ENCODE measurements at places on chromosomes 12 and 14.

DNA sequence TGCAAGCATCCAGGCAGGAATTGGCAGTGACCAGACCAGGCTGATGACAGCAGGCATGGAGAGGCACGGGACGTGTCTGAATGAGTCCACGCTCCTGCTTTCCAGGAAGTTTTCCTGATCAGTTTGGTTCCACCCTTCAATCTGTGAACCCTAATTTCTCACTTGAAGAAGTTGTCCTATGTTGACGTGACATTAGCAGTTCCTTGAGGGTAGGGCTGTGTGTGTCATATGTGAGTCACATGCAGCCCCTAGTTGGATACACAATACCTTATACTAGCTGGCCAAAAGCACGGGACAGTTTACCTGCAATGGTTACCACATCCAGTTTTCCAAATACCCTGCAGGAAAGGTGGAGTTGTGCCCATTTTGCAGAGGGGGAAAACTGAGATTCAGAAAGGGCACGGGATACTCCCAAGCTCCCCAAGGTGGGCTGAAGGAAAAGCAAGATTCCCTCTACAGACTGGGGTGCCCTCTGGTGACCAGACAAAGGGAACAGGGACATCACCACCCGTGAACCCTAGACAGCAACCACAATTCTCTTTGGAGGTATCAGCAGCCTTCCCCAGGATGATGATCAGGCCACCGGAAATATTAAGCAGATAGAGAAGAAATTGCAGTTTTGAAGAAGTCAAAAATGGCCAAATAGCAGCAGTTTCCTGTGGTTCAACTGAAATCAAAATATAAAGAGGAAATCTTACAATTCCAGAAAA, 194.5 kb downstream of the PHETA1 start:
- no peak for DNase-seq

DNA sequence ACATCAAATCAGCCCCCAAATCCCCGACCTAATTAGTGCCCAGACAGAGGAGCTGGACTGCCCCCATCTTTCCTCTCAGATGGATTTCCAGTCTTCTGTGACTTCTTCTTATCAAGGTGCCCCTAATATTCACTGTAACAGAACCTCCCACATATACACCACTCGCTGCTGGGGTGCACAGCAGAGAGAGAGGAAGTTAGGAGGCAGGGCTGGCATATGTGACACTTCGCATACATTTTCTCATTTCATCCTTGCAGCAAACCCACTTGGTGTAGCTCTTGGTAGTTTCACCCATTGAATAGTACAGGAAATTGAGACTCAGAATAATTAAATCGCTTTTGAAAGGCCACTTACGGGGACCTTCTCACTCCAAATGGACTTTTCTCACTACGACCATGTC, 56.5 kb upstream of the CCND2 start:
- DNase-seq: no peak

GRCh38 chr14:94971750-94972149, 185.6 kb downstream of the DICER1 start:
- no peak for DNase-seq

DNA sequence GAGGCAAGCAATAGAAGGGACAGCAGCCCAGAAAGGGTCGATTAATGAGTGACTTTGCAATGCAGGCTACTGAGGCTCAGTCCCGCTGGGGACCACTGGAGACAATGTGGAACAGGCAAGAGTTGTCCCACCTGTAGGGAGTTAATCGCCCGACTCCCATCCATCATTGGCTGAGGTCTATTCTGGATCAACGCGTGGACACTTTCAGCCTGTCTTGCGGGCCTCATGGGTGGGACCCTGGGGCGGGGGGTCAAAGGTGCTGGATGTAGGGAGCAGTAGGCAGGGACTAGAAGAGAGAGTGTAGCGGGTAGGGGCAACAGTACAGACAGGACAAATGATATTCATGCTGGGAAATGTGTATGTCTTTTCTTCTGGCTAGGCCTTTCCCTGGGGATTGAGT, 6.1 kb downstream of the IFI27L2 start:
- no peak for DNase-seq

DNA sequence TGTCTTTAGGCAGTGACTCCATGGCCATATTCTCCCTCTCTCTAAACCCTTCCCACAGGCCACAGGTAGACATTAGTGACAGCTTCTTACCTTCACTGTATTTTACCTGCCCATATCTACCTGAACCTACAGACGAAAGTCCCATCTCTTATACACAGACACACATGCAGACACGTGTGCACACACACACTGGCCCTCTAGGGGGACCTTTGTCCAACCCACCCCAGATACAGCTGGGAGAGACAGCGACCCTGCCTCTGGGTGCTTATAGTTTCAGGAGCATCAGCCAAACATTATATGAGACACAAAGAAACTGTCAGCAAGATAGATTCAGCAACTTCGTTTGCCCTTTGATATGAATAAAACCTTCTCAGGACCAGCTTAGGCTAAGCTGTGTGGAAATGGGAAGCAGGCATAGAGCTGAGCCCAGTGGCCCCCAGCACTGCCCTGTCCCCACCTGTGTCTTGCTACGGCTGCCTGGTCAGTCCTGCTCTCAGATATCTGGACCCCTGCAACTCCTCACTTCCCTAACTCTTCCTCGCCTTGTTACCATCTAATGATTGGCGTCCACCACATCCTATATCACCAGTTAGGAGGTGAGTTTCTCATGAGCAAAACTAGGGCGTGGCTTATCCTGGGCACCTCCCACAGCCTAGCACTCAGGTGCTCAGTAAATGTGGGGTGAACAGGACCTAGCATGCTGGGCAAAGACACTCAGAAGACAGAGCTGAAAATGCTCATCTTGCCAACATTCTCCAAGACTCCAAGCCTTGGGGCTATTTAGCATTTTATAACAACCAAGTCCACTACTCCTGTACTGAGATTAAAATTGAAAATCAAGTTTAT, 12.0 kb upstream of the CD9 start:
- no peak for DNase-seq

GRCh38 chr12:122421187-122421820, 1.2 kb downstream of the CLIP1 start:
- no peak for DNase-seq
